Amniotic epithelial cell (primary cell): ENCODE measurements at places on chromosomes 1 and 21.

DNA sequence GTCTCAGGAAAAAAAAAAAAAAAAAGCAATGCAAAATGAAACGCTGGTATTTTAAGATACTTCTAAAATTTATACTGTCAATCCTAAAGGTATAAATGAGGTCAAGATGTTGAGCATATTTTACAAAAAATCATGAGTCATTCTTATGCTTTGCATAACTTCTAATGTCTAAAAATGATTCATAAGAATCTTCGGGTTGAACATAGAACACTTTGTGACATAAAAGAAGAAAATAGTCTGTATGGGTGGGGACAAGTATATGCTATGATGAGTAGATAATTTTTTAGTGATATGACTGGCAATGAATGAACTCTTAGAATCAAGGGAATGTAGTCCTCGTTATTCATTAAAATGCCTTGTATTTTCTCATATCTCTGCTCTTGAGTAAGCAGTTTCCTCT, 416.9 kb upstream of the USP24 start:
- DNase-seq, result peak; percentile 78

DNA sequence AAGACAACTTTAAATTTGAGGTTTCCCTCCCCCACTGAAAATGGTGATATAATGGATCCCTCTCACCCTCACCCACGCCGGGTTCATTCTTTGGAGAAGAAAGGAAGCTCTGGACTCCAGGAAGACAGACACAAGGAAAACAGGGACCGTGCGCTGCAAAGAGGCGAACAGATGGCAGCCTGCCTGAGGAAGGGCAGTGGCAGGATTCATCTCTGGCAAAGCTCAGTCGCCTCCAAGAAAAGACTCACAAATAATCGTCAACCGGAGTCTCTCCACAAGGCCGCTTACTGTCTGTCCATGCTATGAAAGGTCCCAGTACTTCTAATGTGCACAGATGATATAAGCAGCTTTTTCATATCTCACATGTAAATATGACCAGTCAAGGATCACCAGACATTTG, 110.3 kb downstream of the TIAM1 start:
- no peak for DNase-seq

GRCh38 chr21:44286716-44287632, 1.3 kb downstream of the AIRE start:
- DNase-seq, result no peak

DNA sequence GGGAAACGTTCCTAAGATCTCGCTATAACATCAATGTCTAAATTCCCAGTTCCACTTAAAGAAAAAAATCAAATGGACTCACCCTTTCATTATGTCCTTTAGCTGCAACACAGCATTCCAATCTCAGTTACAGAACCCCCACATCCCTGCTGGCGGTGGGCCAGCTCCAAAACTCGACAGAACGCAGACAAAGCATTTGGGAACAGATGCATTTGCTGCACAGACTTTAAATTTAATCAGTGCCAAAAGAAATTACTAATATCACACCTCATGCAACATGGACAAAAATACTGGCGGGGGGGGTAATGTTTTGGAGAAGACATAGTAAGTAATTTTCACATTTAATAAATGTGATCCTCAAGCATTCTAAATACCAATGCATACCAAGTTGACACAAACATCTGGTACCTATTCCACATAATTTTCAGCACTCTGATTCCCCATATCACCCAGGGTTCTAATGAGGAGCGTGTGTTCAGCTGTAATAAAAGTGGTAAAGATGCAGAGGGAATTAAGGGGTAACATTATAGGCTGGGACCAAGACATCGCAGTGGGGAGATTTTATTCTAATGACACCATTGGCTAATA, 79.7 kb downstream of the TGFBR3 start:
- DNase-seq, result no peak

GRCh38 chr1:27887215-27888021, 15.1 kb downstream of the THEMIS2 start:
- no peak for DNase-seq

GRCh38 chr1:183636334-183636682, 725 bp upstream of the ARPC5 start:
- no peak for DNase-seq

- DNase-seq, result peak; percentile 53
Measured at GRCh38 chr1:19418503-19418971, 66.8 kb downstream of the CAPZB start.

DNA sequence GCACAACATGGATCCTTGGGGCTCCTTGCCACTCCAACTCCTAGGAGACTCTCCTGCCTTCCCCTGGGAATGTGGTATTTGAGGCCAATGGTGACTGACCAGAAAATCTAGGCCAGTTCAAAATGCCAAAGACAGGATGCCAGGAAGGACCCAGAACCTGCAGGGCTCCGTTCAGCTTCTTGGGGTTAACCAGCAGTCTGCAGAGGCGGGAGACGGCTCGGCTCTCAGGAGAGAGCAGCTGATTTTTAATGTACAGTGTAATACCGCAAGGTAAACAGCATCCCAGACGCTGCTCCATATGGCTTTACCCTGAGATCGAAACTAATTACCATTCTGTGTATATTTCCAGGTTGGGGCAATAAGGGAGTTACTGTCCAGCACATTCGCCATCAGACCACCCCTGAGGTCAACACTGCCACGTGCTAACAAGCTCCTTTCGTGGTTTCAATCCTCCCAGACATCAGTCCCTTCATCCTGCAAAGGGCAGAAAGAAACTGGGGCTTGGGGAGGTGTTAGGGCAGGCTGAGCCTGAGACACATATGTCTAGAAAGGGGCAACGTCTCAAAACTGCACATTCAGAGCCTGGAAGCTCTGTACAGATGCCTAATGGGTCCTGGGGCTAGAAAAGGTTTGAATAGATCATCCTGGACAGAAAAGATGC, 16.7 kb downstream of the ITPKB start:
- no peak for DNase-seq

DNA sequence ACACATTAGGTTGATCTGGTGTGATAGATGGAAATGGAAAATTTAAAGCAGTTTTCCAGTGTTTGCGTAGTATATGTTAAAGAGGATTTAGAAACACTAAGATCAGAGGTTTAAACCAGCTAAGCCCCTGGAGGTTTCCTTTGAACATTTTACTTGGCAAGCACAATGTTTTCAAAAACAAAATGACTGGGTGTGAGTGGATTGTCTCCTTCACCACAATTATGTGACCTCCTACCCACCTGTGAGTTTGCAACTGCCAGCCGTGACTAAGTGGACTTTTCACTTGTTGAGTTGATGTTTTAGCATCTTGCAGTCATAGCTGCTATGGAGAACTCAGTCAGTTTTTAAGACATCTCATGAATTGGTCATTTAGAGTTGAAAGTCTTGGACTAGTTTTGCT, 4.7 kb downstream of the CCDC190 start:
- DNase-seq, result peak; percentile 94

DNA sequence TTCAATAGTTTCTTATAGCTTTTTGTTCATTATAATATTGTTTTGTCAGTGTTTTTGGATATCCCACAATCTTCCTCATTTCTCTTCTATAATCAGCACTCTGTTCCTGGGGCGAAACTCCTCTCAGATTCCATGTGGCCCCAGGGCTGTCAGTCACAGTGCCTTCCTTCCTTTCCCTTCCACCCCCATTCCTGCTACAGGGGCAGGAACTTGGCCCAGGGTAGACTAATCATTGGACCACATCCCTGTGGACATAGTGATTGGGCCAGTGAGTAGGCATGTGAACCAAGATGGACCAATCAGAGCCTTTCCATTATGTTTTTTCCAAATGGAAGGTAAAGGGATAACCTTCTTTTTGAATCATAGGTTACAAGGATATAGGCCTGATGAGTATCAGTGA, 78.3 kb downstream of the PGM1 start:
- no peak for DNase-seq

DNA sequence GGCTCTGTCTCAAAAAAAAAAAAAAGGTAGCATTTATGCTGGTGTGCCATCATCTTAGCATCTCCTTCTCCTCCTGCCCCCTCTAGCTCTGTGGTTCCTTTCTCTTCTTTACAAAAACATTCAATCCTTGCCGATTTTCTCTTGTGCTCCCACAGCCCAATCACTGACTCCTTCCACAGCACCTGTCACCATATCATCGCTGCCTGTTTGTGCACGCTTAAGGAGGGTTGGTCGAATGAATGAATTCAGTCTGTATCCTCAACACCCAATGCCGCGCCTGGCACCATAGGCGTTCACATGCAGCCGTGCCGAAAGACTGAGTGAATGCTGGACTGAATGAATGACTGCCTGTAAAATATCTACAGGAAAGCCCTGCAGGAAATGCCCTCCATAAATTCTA, 7.9 kb downstream of the RNU5D-1 start:
- DNase-seq, result no peak

DNA sequence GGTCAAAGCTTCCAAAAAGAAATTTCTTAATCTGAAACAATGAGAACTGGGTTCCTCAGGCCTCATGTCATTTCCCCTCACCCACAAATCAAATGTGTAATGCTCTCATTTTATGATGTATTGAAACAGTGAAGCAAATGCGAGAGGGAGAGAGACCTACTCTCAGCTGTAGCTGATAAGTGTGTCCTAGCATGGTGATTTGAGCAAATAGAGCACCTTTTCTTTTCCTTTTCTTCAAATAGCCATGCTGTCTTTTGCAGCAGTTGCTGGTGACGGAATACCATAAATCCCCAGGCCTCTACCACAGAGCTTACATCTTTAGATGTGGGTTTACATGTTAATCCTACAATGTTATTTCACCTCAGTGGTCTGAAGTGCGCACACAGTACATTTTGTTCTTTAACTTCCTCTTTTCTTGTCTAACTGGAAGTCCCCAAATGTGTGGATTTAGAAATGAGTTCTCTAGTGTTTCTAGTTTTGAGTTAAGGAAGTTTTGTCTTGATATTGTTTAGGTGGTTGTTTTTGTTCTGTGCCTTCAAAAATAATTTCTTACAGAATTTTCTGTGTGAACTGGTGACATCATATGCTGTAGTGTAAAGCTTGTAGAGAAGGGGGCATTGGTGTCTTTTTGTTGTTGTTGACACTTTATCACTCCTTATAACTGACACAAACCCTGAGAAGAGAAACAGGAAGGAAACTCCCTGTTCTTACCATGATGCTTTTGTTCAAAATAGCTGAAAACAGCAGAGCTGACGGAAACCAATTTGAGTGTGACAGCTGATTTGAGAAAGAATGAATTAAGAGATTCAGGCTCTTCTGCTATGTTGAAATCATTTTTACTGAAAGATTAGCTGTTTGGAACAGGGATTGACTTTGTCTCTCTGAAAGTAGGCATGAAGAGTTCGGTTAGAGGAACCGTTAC, 12.2 kb downstream of the SMAP2 start:
- DNase-seq, result peak; percentile 93

- no peak for DNase-seq
Measured at GRCh38 chr1:175380521-175381300, 188.1 kb upstream of the KIAA0040 start.

- DNase-seq, result peak; percentile 49
Measured at GRCh38 chr1:78061825-78062523, 16.2 kb downstream of the GIPC2 start.

GRCh38 chr1:248800459-248800858, 25.3 kb downstream of the SH3BP5L start:
- no peak for DNase-seq

DNA sequence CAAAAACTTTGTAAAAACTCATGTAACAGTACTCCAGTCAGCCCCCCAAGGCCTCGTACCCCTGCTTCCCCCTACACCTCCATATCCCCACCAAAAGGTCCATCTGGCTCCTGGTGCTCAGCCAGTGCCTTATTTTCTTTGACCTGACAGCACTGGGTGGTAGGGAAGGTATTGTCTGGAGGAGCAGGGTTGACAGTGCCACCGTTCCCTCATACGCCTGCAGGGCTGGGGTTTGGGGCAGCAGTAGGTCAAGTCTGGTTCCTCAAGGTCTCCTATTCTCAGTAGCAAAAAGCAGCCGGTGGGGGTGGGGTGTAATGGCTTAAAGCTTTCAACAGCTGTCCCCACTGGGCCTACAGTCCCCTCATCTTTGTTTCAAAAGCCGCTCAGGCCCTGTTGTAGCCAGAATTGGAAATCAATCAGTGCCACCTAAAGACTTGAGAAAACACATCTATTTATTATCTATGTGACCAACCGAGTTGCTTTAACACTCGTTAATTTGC, 25.3 kb upstream of the TTF2 start:
- DNase-seq, result no peak

GRCh38 chr1:168285971-168286927, 5.6 kb downstream of the TBX19 start:
- no peak for DNase-seq

- DNase-seq, result no peak
Measured at GRCh38 chr21:46182548-46183336, 1.5 kb downstream of the SPATC1L start.

DNA sequence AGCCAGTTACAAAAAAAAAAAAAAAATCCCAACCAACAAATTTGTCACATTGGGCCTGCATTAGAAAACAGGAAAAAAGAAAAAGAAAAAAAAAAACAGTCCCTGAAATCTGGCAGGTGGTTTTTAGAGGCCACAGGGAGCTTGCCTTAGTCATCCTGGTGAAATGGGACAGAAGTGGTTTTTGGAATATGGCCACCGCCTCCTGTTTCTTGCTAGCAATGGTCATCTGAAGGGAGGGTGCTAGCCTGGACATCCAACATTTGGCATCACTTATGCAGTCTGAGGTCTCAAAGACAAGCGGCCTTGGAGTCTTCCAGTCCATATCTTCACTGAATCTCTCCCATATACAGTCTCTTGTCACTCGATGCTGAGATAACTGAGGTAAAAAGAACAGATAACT, 20.1 kb upstream of the NKAIN1 start:
- DNase-seq, result no peak

DNA sequence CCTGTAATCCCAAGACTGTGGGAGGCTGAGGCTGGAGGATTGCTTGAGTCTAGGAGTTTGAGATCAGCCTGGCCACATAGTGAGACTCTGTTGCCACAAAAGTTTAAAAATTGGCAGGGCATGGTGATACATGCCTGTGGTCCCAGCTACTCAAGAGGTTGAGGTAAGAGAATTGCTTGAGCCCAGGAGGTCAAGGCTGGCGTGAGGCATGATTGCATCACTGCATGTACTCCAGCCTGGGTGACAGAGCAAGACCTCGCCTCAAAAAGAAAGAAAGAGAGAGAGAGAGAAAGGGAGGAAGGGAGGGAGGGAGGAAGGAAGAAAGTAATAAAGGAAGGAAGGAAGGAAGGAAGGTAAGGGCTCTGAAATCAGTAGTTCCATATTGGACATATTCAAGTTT, 25.0 kb downstream of the GLUL start:
- DNase-seq, result no peak

- DNase-seq, result peak; percentile 55
Measured at GRCh38 chr21:37365517-37366481, 774 bp upstream of the DYRK1A start.

DNA sequence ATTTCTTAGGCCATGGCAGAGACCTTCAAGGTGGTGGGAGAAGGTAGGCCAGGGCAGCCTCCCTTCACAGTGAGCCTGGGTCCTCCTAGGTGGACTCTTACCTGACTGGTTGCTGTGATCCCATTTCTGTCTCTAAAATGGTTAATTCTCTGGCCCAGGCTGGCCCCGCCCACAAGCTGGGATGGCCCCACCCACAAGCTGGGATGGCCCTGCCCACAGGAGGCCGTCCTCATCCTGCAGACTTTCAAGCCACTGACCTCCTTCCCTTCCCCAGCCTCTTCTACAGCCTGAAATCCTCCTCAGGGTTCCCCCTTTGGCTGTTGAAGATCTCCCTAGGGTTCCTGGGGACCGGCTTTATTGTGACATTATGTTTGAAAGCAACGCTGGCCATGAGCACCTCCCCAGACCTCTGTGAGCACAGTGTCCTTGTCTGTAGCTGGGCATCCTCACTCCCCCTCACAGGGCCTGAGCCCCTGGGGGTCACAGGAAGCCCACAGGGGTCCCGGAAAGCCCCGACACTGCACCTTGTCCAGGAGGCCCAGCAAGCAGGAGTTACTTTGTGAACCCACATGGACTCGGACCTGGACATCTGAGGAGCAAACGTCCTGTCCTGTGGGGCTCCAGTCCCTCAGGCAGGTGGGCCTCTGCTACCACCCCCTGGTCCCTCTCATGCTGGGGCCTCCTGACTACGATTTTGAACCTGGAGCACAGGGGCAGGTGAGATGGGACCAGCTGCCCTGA, 621.7 kb downstream of the MATN1 start:
- no peak for DNase-seq
